HS-27A (cell line): ENCODE measurements at places on chromosomes 1 and 21.
A peak's percentile ranks its signal among the peaks of the same experiment; 100 is the strongest.

GRCh38 chr1:41439234-41439633, 45.2 kb downstream of the EDN2 start:
- DNase-seq = no peak

GRCh38 chr1:166975361-166976129, at the start of gene ILDR2:
Gene ILDR2 (minus strand): TSS chr1:166975540. CDS start chr1:166975268, 272 bp downstream.
- DNase-seq = no peak

GRCh38 chr1:62688687-62689085, 500 bp upstream of the DOCK7 start:
- no peak for DNase-seq

GRCh38 chr1:76949503-76949902, 82.2 kb downstream of the ST6GALNAC5 start:
- no peak for DNase-seq

- DNase-seq = no peak
Measured at GRCh38 chr1:220045356-220046051, 801 bp downstream of the EPRS1 start.

GRCh38 chr1:234553240-234554188, 56.5 kb downstream of the IRF2BP2 start:
- DNase-seq = no peak

GRCh38 chr1:201530741-201531531, 8.0 kb upstream of the NAV1 start:
- DNase-seq = no peak

- DNase-seq = no peak
Measured at GRCh38 chr1:39394598-39394997, 96.8 kb upstream of the BMP8A start.

GRCh38 chr1:229657993-229658755, 32.1 kb downstream of the URB2 start:
- no peak for DNase-seq

GRCh38 chr1:227037121-227037520, 97.0 kb downstream of the COQ8A start:
- no peak for DNase-seq

DNA sequence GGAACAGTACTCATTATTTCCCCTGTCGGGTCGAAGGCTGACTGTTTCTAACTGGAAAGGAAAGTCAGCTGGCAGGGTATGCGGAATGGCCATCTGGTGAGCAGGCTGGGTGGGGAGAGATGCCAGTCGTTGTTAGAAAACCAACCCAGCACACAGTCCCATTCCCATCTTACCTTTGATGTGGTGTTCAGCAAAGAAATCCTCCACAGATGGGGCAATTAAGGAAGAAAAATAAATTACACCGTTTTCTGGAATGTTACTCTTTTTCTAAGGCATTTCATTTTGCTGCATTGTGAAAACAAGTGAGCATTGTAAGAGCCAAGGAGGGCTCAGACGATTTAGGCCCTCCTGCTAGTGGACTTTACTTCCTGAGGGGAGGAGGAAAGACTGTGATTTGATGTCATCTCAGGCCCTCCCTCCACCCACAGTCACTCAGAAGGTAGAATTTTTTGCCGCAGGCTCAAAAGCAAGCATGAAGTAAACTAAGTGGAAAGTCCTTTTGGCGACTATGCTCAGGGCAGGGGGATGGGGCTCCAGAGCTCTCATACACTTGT, at the start of gene SLC16A4:
Gene SLC16A4 (minus strand): TSS at position 335 of the 554 bp plus-strand sequence. CDS start 1,703 bp downstream, outside the sequence.
- DNase-seq = no peak

- DNase-seq = no peak
Measured at GRCh38 chr1:44694863-44695478, 20.5 kb downstream of the ARMH1 start.

DNA sequence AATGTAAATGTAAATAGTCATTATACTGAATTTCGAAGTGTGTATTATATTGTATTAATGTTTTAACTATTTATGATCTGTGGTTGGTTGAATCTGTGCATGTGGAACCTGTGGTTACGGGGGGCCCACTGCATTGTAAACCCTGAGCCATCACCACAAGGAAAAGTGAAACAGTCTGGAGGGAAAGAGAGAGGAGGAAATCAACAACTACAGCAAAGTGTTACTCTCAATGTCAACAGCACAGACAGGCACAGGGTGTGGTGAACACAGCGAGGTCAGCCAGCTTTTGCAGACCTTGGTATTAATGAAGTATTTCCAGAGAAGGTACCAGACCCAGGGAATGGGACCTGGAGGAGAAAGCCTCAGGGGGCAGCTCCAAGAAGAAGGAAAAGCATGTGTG, 37.1 kb upstream of the BACE2 start:
- no peak for DNase-seq

GRCh38 chr1:61071205-61072130, 10.9 kb upstream of the NFIA start:
- DNase-seq = no peak

DNA sequence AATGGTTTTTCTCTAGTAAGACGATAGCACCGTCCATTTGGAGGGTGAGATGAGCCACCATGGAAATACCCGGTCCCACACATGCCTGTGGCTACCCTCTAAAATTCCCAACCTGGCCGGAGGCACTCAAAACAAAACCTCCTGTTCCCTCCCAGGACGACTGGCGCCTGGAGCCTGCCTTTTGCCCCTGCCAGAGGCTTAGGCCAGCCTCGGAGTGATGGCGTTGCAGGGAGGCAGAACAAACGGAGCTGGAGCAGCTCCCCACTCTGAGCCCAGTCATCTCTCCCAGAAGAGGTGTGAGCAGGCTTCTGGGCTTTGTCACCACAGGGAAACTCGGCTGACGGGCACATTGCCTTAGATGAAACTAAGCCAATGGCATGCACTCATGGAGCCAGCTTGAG, 213.7 kb upstream of the HOOK1 start:
- DNase-seq = peak; percentile 11

GRCh38 chr1:118890851-118891384, 97.2 kb downstream of the TBX15 start:
- no peak for DNase-seq

- DNase-seq = no peak
Measured at GRCh38 chr1:230424391-230425251, 1.5 kb downstream of the PGBD5 start.

GRCh38 chr1:117607471-117607870, 1.6 kb downstream of the TENT5C start:
- no peak for DNase-seq

- DNase-seq = no peak
Measured at GRCh38 chr1:27979151-27979858, 19.5 kb downstream of the XKR8 start.

DNA sequence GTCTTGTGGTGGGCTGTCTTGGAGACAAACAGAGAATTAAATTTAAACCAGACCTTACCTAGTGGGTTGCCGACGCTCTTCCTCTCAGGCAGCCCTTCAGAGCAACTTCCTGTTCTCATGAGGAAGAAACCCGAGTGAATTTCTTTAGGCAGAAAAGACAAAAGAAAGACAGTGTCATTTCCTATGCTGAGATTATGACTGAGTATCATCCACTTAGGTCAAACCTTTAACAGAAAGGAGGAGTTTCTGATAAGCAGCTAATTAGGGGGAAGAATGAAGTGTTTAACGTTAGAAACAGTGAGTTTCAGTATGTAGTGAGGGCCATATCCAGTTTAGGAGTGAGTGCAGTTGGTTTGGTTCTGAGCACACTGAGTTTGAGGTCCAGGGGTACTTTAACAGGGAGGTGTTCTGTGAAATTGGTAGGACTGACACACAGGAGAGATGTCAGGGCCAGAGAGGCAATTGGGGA, 38.7 kb downstream of the FASLG start:
- no peak for DNase-seq

DNA sequence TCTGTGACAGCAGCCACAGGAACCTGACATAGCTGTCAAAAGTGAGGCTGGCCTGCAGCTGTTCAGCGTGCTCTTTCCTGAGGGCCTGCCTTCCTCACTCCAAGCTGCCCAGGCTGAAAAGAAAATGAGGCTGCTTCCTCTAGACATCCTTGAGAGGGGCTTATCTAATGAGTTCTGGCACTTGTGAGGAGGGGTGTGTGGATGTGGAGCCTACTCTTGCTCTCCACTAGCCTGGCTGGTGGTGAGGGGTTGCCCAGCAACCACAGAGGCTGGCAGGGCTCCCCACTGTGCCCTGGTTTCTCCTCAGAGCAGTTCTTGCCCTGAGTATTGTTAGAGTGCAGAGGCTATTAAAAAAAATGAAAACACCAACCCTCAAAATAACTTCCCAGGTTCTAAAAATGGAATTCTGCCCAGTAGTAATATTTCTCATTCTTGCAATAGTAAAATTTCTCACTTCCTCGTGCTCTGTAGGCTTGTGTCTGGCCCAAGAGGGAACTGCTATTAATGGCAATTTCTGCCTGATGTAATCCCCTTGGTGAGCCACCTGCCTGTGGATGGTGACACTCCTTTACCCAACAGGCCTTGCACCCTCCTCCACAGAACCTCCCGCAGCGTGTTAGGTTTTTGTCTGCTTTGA, 52.6 kb upstream of the EPS8L3 start:
- DNase-seq = no peak

DNA sequence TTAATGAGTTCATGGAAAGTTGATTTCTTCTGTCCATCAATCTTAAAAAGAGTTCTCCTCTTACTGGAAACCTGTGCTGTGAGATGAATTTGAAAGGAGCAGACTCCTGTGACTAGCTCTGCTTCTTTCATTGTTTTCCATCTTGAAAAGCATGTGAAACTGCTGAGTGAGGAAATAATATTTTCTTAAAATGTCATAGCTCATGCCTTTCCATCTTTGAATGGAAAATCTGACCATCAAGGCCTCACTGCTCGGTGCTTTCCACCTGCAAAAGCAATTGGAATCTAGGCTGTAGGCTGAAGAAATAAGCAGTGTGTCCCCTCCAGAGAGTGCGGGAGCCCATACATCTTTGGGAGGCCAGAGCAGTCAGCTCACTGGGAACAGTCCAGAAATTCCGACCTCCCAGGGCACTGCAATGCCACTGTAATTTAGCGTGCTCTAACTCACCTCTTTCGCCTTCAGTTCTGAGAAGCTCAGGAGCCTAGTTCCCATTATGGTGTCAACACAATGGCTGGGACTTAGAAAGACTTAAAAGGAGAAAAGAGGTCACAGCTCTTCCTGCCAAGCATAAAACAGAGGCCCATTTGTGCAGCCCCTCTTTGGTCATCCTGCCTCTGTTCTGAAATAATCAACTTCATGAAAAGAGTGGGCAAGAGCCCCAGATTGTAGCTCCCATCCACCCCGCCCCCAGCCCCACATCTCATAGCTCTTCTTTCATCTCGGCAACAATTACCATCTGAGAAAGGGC, 50.4 kb upstream of the F3 start:
- DNase-seq = no peak

- no peak for DNase-seq
Measured at GRCh38 chr1:108117945-108118902, 81.9 kb downstream of the SLC25A24 start.

GRCh38 chr1:230867903-230868735, at the start of gene C1orf198:
Gene C1orf198 (minus strand): TSS chr1:230868521. CDS start chr1:230868512, 9 bp downstream.
- no peak for DNase-seq

DNA sequence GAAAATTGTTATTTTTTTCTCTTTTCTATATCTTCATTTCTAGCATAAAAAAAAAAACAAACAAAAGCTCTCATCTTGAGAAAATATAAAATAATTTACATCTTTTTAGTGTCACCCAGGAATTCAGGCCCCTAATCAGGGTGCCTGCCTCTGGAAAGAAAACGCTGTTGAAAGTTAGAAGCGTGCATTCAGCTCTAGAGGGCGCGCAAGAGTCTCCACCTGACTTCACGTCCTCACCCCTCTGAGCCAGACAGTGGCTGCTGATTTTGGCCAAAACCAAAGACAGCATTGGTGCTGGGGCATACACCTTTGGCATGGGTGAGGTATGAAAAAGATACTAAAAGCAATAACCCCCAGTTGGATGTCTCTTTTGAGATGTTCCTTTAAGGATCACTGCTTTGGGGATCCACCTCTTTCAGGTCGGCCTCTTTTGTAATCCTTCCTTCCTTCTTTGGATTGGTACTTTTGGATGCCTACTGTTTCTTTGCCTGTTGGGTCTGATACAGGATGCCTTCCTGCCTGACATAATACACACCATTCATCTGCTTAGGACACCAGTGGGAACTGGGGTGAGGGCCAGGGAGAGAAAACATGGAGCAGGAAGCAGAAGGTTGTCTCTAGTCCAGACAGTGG, 77.6 kb upstream of the CHRM3 start:
- DNase-seq = peak; percentile 17

DNA sequence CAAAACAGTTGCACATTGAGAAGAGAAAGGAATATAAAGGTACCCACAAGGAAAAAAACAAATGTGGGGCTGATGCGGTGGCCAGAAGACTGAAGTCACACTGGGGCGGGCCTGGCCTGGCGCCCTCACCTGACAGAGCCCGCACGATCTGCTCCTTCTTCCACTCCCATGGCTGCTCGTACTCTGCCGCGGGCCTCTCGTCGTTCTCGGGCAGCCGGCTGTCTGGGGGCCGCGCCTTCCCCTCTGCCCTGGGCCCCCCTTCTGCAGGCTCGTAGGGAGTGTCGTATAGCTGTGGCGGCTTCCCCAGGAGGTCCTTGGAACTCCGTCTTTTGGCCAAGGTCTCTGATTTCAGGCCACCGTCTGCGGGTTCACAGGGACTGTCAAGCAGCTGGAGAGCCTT, 13.1 kb upstream of the TDRD10 start:
- no peak for DNase-seq

GRCh38 chr1:197737916-197738315, 37.4 kb downstream of the DENND1B start:
- DNase-seq = no peak

DNA sequence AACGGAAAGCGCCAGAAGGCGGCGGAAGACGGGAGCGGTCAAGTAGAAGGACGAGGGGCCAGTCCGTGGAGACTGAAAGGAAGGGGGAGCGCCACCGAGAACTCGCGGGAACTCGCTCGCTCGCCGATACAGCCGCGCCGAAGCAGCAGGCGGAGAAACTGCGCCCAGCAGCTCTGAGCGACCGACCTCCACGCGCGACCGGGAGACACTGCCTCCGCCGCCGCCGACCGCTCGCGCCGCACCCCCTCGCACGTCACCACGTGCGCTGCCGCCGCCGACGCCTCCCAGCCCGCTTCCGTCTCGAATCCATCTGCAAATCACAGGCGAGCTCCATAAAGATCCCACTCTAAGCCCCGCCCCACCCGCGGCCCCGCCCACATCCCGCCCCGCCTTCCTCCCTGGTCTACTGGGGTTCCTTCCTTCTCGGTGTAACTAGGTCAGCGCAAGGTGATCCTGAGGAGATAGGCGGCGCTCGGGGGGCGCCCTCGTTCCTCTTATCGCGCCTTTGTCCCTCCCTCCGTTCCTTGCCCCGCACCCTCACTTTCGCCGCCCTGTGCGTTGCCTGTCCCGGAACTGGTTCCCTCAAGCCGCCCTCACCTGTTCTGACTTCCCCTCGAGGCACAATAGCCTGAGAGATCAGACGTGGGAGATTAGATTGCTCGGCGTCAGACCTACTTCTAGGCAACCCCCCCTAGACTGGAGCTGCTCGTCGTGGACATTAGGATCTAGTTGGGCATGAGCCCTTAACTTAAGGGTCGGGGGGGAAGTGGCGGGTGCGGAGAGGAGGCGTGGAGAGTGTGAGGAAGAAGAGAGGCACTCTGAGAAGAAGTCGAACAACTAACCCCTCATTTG, at the start of gene IVNS1ABP:
Gene IVNS1ABP (minus strand): TSS at position 210 of the 852 bp plus-strand sequence. CDS start 7,750 bp downstream, outside the sequence.
- peak; percentile 72 for DNase-seq
